ENCODE measurements at places on chromosomes 1 and 21.

- DNase-seq, result peak; percentile 39
These were observed 10.5 kb upstream of the LAX1 start for GRCh38 chr1:203754455-203754864.

GRCh38 chr1:115138271-115138670, 49.0 kb upstream of the TSPAN2 start:
- no peak for DNase-seq

DNA sequence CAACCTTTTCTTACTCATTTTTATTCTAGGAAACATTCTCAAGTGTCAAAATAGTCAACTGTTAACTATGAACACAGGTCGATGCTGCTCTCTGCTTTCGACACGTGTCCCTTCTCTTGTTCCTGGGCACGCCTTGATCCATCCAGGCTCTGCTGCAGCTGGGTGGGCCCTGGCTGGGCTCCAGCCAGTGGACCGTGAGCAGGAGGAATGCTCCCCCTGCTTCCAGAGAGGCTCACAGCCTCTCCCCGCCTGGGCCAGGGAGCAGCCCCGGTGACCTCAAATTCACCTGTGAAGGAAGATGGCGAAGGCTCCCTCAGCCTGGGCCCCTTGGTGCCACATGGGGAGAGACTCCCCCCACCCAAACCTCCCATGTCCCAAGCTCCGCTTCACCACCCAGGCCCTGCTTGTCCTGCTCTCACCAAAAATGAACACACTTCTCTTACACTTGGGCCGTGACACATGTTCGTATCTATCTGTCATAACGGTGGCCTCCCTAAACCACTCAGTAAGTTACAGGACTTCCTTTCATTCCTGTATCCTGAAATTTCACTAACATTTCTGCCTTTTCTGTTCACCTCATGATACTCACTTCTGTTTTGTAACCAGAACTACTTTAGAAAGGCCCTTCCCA, 24.6 kb upstream of the ADARB1 start:
- DNase-seq, result no peak

- no peak for DNase-seq
These were observed 8.4 kb upstream of the MRPS6 start for GRCh38 chr21:34065027-34065426.

GRCh38 chr1:78687914-78688313, 38.3 kb downstream of the IFI44 start:
- DNase-seq, result no peak

DNA sequence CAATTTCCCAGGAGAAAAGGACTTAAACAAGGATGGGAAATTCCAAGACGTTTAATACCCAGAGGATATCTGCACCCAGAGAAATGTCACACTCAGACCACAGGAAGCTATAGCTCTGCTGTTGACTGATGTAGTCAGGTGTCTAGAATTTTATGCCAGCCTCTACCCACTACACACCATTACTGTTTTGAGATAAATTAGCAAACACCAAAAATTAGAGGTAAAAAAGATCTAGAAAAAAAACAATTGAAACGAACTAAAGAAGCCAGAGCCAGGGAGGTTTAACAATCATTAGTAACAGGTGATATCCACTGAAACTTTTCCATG, 519.9 kb downstream of the SMYD3 start:
- DNase-seq, result no peak

GRCh38 chr1:228837817-228838716, 102.8 kb downstream of the RHOU start:
- DNase-seq, result no peak

DNA sequence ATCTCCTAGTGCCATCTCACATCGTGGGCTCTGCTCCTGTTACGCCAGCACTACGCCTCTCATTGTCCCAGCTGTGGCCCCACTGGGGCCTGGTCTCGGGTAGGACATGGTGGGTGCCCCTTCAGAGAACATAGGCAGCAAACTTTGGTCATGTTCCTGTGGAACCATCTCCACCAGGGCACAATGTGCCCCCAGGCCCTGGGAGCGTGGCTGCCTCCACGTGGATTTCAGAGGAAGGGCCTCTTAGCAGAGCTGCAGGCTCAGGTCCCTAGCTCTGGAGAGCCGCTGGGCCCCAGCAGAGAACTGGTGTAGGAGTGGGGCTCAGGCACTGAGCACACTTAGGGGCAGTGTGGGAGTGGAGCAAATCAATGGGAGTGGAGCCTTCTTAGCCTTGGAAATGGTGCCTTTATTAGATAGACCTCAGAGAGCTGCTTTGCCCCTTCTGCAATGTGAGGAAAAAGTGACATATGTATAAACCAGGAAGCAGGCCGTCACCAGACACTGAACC, 460.0 kb downstream of the NCAM2 start:
- DNase-seq, result no peak

- peak; percentile 85 for DNase-seq
These were observed 33.8 kb upstream of the MPZL1 start for GRCh38 chr1:167687919-167688519.

DNA sequence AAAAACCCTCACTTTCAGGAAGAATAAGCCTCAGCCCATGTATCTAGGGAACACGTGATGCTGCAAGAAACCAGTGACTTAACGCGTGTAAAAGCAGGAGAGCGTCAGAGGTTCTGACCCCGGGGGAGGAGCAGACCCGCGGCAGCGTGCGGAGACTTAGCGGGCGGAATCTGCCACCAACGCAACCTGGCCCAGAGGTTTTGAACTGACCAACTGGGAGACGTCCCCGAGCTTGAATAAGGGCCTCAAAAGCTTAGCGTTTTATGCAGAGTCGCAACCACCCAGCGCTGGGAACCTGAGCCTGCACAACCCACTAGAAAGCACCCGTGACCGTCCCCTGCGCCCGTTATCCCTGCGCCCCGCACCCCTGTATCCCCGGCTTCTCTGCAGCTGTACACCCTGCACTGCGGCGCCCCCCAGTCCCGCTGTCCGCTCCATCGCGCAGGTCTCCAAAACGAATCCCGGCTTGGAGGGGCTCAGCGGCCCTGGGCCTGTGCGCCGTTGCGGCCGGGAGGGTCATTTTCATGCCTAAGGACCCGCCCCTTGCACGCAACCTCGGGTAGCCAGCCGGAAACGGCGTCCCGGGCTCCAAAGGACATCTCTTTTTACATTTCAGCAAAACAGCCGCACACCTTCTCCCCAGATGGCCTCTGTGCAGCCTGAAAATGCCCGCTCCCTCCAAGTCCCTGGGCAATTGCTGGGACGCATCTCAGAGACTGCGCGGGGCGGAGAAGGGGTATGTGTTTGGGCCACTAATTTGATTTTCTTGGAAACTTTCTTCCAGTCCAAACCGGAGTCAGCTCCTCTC, 29.4 kb upstream of the TRIM17 start:
- peak; percentile 31 for DNase-seq

- DNase-seq, result no peak
These were observed 63.1 kb downstream of the NIBAN1 start for GRCh38 chr1:184911103-184911745.

DNA sequence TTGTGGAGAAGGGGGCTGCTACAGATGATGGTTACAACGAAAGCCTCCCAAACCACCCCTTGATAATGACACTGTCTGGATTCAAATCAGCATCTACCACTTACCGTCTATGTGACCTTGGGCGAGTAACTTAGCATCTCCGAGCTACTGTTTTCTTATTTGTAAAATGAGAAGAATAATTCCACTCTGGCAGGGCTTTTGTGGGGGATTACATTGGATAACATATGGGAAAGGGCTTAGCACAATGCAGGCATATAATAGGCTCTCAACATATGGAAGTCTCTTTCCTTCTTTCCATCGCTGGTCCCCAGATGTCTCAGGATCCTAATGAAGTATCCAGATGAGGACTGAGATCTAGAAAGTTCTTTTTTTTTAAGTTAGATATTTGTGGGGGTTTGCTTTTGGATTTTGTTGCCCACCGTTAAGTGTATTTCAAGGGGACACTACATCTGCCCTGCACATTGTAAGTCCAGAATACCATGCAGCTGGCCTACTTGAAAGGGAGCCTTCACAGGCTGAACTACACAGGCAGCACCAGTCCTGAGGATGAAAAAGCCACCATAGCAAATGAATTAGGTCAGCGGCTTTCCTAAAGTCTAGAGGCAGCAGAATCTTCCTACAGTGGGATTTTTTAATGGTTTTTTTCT, 172.2 kb upstream of the IRF2BP2 start:
- no peak for DNase-seq

GRCh38 chr1:21217812-21218596, 41.3 kb upstream of the EIF4G3 start:
- DNase-seq, result peak; percentile 35

DNA sequence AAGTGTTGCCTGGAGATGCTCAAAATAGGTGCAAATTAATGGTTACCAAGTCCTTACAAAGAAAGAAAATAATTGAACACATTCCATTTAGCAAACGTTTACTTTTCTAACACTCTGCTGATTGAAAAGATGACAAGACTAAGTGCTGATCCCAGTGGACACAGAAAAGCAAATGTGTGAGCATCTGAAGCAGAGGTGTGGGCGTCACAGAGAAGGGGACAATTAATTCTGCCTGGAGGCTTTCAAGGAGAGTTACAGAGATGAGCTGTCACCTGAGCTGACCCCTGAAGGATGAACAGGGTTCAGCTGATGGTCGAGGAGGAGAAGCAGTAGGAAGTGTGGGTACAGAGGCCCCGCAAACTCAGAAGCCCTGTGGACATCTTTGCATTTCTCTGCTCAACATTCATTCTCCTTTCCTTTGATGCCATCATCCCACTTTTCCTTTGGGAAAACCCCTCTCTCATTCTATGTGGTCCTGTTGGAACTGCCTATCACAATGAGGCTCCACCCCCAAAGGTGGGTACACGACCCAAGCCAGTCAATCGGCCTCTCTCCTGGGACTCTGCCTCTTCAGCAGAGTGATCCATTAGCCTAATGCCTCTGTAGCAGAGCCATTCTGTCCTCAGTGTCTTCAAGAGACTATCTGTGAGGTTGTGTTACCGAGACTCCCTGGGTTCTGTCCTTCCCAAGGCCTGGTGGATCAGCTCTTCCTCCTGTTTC, 17.2 kb upstream of the PLA2G2E start:
- no peak for DNase-seq

- DNase-seq, result no peak
These were observed 480.6 kb downstream of the CAMTA1 start for GRCh38 chr1:7265771-7266371.

GRCh38 chr1:84223751-84224432, 77.6 kb upstream of the SAMD13 start:
- no peak for DNase-seq

GRCh38 chr1:24045771-24046170, 65.6 kb upstream of the SRSF10 start:
- DNase-seq, result no peak

GRCh38 chr1:30742300-30742962, 15.1 kb downstream of the LAPTM5 start:
- DNase-seq, result no peak

- DNase-seq, result peak; percentile 69
These were observed 4.8 kb downstream of the ATP1A1 start for GRCh38 chr1:116377541-116378529.

- no peak for DNase-seq
These were observed 319.1 kb downstream of the CAMTA1 start for GRCh38 chr1:7104339-7104738.

- peak; percentile 32 for DNase-seq
These were observed 887 bp downstream of the SLC19A2 start for GRCh38 chr1:169484683-169485430.

Measured in CD4-positive, alpha-beta T cell treated with Interleukin-10 for 1 hour (primary cell).